AG09309 (cell line): ENCODE measurements at places on chromosomes 1 and 21.

DNA sequence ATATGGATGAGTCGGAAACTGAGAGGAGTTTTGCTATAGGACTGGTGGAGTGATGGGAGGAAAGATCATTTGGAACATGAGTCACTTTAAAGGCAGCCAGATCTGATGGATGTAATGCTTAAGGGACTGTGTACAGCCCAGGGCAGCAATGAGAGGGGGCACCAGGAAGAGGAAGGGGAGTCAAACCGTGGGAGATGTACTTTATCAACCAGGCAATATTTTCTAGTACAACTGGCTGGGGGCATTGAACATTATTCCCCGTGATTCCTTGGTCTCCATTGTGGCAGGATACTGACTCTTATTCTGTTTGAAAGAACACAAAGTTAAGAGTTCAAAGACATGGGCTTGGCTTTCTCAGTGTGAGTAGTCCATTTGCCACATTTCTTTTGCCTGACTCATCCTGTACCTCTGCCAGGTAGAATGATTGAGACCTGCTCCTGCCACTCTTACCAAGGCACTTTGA is 268.2 kb upstream of the NR5A2 start:
- no peak for DNase-seq

DNA sequence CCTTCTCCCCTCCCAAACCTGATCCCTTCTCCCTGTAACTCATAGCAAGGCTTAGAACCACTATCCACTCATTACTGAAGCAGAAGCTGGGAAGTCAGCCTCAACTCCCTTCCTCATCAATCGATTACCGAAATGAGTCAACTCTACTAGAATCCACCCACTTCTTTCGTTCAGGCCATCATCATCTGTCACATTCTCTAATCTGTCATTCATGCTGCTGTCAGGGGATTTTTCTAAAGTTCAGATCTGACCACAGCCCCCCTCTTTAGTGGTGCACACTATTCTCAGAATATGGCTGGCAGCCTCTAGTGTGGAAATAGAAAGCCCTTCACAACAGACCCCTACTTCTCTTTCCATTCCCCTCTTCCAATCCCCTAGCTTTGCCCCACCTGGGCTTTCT is 5.1 kb downstream of the NT5C1A start:
- no peak for DNase-seq

DNA sequence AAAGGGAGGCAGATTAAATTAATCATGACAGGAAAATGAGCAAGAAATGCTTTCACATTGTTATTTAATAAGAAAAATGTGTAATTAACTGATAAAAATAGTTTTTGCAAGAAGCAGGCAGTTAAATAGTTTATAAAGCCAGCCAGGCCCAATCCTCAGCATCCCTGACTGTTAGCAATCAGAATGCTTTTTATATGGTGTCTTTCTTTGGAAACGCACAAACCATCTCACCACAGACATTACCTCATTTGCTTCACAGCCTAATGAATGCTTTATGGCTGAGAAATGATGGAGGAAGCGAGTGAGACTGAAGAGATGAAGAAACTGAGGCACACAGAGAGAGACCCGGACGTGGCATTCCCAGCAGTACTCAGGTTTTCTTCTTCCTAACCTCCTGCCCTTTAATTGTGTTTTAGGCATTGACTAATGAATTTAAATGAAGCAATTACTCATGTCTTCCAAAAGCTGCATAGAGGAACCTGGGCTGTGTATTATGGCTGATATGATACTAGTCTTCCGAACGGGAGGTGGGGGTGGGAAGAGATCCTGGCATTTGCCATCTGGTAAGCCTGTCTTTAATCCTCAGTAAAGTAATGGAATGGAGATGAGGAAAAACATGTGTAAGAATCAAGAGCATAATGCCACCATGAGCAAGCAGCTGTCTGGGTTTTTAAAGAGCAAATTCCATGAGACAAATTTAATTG is 116.1 kb upstream of the LMO4 start:
- DNase-seq, result peak; percentile 28

DNA sequence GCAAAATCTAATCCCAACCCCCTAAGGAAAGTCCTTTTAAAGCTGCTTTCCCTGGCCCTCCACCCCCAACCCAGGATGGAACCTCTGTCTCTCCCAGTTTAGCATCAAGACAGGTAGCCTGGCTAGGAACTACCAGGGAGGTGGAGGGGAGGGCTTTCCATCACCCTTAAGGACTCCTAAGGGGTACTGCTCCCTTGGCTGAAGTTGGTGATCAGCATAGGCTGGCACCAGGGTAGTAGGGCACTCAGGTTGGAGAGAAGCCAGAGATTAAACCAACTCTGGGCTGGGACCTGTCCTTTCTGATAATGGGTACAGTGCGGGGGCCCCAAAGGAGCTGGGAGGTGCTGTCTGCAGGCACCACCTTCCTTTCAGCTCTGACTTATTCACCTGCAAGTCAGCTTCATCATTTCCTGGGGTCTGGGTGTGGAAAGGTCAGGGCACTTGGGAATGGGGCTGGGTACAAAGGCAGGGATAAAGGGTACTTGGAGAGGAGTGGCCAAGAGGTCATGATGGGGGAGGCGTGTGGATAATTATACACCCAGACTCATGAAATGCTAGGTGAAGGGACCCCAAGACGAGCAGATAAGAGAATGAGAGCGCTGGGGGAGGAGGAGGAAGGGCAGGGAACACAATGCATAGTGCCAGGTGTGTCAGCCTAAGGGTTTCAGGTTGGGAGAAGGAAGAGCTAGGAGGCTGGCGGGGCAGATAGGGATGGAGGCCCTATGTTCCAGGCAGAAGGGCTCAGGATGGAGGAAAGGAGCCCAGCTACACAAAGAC is 1.2 kb downstream of the ARHGEF2 start:
- DNase-seq, result no peak

DNA sequence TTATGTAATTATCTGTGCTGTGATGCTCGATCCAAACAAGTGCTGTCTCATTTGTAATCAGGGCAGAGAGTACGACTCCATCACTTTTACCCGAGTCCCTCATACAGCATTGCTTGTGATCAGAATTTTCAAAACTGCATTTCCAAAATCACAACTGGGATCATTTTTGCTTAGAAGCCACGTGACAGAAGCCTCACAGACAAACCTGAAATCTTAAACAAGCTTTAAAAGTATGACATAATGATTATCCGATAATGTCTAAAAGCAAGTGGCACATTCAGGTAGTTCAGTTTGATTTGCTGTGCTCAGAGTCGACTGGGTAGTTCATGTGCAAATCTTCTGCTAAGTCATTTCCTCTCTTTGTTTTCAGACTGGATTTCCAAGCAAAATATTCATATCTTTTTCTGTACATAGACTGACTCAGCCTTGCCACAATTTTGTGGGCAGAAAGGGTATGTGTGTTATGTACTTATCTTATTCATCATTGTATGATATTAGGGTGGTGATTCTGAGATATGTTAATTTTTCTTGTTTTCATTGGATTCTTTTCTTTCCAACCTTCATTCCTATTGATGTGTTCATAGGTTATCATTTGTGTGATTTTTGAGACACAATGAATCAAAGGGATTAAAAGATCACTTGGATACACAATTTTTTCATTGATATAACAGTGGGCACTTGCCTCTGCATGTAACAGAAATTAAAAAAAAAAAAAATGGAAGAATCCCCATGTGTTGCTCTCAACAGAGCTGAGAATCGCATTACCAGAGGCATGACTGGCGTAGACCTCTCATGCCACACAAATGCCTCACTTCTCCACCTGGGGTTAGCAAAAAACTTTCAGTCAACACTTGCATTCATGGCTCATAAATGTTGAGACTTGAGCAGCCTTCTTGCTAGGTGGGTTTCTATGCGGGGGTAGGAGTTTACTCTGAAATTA is 355.7 kb downstream of the LTN1 start:
- peak; percentile 81 for DNase-seq

- DNase-seq, result no peak
Measured at GRCh38 chr1:30820299-30820698, 62.7 kb upstream of the LAPTM5 start.

DNA sequence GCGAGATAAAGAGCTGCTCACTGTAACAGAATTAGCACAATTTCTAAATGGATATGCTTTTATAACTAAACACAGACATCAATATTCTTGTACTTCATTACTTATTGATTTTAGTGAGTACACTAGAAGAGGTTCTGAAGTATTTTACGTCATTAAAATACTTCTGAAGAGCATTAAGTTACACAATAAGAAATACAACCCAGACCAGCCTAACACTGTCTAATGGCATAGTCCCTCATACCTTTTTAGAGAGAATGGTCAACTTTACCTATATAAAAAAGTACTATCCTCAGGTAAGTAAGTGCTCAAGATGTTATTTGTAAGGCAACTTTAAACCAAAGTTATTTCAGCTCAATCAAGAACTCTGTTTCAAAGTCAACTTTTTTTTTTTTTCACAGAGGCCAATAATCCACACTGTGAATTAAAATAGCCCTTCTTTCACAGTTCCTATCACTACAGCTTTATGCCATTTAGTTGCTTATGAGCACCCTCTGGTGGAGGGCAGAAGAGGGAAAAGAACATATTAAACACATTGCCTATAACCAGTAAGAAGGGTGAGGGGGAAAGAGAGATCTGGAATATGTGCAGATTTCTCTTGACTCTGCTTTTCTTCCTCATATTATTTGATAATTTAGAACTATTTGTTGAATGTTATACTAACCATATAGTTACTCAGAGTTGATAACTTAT is 182.1 kb upstream of the DMRTA2 start:
- peak; percentile 17 for DNase-seq

DNA sequence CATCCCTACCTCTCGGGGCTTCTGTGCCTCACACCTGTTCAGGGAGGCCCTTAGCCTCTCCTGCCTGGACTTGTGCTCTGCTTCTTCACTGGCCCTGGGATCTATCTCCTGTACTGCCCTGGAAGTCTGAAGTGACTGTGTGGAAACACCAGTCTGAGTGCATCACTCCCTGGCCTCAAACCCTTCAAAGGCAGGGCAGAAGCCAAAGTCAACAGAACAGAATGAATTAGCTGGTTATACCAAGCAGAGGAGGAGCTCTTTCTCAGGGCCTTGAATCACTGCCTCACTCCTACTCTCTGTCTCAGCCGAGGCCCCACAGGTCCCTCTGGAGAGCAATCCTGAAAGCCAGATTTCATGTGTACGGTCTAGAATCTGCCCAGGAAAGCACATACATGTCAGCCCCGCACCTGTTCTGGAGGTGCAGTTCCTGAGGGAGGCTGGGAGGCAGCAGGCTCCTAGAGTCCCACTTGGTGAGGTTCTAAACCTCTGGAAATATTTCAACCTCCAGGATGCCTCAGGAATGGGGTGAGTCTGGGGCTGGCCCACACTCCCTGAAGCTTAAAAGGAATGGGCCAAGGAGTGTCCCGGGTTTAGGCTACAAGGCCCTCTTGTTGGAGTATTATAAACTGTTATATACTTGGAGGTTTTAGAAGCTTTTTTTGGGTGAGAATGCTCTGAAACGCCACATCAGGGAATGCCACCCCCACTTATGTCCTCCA is 98.3 kb downstream of the ABCA4 start:
- DNase-seq, result peak; percentile 89

DNA sequence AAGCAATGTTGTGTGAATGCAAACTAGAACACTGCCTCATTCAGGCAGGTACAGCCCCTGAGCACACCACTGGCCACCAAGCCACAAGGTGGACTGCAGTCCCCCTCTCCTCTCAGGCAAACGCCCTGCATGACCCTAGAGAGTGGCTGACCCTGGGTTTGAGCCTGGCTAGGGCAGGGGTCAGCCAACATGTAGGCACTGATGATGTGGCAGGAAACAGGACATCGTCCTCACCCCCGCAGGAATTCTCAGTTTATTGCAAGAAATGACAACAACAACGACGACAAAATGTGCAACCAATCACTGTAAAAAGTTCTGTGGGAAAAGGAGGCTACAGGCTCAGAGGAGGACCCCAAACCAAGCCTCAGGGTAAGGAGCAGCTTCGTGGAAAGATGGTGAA is 81.3 kb downstream of the OMA1 start:
- no peak for DNase-seq

DNA sequence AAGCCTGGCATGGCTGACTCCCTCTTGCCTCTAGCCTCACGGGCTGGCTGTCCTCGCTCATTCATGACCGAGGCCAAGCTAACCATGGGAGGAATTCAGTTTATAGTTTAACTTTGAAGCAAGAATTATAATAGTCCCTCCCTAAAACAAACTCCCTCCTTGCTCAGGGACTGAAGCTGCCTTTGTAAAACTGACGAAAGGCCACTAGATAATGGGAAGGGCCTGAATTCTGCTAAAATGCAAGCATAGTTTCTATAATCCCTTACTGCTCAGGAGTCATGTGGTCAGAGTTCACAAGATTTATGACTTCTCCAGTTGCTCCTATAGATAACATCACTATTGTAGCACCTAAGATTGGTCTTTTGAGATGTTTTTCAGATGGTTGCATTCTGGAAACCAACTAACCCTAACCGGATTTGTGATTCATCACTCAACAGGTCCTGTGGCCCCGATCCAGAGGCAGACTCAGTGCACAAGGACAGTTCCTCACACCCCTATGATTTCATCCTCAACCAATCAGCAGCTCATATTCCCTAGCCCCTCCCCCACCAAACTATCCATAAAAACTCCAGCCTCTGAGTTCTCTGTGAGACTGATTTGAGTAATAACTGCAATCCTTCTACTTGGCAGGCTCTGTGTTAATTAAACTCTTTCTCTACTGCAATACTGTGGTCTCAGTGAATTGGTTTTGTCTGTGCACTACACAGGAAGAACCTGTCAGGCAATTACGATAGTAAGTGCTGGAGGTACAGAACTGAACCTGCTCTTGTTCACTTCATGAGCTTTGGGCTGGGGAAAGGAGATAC is 26.4 kb downstream of the HHIPL2 start:
- DNase-seq, result no peak

DNA sequence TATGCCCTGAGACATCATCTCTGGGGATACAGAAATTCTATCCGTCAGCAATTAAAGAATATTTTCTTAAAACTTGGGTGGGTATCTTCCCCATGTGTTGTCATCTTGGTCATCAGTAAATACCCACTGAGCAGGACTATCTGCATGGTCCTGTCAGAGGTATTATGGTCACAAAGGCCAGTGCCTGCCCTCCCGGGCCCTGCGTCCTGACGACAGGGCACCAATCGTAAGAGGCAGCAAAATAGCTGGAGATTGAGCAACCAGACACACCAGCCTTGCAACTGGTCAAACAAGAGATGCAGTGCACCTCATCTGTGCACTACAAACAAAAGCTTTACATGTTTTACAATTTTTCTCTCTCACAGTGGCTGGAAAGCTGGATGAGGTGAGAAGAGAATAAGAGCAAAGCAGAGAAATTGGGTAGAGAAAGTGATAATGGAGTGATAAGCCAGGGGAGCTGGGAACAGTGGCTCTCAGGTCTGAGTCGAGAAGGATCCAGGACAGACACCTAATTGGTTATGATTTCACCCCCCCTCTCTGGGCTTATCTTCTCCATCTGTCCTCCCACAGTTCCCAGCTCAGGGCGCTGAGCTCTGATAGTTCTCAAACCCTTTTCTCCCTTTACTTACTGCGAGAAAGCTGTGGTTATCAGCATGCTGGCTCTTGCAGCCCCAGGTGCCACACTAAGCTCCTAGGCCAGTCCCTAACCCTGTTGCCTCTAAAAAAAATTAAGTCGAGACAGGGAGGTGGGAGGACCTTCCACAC is 8.8 kb upstream of the SRP9 start:
- no peak for DNase-seq
